Bronchial epithelial cell (primary cell): ENCODE measurements at places on chromosomes 3 and 15. TPM values are rescaled to one million over a fixed set of nuclear protein-coding genes. Genes with fewer than 3 reads are reported as not detected.
A peak's percentile ranks its signal among the peaks of the same experiment; 100 is the strongest.

DNA sequence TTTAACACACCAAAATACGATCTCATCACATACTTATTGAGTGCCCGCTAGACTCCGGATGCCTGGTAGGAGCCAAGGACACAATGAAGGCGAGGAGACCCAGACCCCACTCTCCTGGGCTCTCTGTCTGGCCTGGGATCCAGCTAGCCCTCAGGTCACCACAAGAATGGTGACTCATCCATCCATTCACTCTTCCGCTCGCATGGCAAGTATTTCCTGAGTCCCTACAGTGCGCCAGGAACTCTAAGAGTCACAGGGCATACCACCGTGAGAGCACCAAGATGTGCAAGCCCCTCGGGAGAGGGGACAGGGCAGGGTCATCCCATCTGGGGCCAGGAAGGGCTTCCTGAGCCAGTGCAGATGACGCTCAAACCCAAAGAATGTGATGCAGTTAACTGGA is 101.6 kb upstream of the PRR20G start:
- DNase-seq, result peak; percentile 22

DNA sequence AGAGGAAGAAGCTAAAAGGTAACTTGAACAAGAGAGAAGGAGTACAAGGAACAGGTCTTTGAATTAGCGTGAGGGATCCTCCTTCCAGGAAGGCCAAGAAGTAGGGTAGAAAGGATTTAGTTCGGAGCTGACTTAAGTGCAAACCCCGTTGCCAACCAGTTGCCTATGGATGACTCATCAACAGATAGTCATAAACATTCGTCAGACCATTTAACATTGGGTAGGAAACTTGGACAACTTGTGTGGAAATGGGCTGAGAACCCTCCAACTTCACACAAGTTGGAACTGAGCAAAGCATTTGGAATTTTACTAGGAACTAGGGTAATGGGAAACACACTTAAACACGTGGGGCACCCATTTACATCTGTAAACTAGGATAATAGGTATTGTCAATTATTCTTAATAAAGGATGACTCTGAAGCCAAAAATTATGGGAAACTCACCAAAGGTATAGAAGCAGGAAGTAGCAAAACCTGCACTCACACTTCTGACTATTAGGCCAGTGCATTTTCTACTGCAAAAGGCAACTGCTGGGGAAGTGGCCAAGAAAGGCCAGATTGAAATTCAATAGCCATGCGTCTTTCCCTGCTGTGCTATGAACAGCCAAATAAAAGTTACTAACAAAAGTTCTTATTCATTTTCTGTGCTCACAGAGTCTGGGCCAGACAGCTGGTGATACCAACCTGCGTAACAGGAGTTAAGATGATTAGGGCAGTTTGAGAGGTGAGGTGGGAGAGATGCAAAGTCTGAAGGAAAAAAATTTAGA is 174.5 kb upstream of the TMC3 start:
- peak; percentile 10 for DNase-seq

- no peak for DNase-seq
Observed at GRCh38 chr3:117193390-117193789, 483.8 kb downstream of the TUSC7 start.

GRCh38 chr3:60935709-60936108 is 315.5 kb downstream of the FHIT start:
- DNase-seq, result peak; percentile 94

GRCh38 chr3:113297841-113298240 is 86.5 kb downstream of the BOC start:
- DNase-seq, result no peak

DNA sequence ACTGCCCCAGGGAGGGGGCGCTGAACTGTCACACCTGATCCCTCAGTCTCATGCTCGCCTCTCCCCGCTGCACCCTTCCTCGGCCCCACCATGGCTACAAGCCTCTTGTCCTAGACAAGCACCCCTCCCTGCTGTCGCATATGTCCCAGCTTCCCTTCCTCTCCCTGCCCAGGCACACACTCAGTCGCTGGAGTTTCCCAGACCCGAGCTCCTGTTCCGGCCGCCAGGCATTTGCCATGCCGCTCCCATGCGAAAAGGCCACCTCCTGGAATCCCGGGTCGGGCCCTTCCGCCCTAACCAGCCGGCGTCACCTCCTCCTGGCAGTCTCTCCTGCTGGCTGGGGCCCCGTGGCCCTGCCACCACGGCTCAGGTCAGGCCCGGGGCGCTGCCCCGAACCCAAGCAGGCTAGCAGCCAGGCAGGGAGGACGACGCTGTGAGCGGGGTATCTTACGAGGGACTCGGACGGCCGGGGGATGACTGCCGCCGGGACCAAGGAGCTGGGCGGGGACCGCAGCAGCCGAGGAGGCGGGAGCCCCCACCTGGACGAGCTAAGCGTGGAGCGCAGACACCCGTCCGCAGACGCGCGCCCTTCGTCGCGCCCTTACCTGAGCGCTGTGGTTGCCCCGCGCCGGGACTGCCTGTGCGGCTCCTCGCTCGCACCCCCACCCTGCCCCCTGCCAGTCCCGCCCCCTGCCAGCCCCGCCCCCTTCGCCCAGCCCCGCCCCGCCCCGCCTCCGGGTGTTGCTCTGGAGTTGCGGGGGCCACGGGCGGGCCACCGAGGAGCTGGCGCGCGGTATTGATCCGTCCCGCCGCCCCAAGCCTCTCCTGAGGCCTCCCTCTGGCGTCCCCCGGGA is at the start of gene ALS2CL:
ALS2CL (minus strand) TSS at position 642 of the 854 bp plus-strand sequence. CDS start 4,239 bp downstream, outside the sequence.
- DNase-seq, result peak; percentile 51

DNA sequence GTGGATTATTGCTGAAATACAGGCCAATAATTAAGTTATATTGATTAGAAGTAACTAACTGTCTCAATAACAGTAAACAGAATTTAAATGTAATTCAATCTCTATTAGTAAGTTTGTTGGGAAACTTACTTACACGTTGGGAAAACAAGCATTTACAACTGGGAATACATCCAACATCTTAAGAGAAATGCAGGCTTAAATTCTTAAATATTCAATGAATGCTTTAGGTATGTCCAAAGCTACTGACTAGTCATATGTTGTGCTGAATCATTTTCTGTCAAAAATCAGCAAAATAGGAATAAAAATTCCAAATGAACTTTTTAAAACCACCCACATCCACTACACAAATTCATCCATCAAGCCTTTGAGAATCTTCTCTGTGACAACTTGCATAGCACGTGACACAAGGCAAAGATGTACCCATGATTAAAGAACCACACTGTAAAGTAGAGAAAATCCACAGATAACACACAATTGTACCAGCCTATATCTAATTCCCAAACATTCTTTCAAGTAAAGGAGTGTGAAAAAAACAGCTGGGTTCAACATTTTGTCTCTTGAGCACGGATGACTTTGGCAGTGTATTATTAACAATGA is 60.0 kb downstream of the NMNAT3 start:
- DNase-seq, result no peak

DNA sequence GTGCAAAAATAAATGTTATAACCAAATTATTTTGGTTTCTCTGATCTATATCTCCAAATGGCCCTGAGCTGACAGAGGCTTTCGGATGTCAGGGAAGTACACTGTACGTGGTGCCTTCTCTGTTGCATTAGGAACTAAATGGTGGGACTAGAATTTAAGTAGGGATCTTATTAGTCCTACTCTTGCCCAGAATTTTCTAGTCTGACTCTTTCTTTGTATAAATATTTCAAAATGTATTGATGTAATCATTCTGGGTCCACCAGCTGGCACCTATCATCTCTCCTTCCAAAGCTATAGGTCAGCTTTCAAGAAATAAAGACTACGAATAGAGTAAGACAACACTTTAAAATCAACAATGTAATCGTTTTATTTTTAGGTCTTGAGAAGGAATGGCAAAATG is 22.3 kb upstream of the MLF1 start:
- no peak for DNase-seq

DNA sequence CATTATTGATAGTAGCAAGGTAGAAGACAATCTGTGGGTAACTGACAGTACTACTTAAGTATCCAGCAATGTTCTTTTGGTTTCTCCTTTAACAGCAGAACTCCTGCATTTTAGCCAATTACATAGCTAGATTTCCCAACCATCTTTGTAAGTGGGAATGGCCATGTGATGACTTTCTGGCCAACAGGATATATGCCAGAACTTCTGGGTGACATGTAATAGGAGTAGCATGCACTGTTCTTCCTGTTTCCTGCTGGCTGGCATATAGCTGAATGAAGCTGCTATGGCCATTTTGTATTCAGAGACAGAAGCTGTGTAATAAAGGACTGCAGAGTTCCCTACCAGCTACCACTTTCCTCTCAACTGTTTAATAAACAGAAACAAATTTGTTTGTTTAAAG is 18.0 kb downstream of the SPICE1 start:
- no peak for DNase-seq

DNA sequence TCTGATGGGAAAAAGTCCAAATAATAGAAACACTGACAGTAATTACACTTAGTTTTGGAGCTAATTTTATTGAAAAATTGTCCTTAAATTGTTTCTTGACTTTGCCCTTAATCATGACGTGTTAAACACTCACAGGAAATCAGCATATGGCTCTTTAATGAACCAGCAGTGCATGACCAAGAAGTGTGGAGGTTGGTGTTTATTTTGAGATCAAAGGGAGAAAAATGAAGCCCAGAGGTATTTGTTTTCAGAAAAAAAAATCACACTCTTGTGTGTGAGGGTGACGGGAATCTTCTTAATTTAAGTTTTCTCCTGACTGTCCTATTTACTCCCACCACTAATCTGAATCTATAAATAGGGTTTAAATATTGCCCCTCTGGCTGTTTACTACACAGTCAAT is 28.8 kb upstream of the SYNM start:
- DNase-seq, result no peak

DNA sequence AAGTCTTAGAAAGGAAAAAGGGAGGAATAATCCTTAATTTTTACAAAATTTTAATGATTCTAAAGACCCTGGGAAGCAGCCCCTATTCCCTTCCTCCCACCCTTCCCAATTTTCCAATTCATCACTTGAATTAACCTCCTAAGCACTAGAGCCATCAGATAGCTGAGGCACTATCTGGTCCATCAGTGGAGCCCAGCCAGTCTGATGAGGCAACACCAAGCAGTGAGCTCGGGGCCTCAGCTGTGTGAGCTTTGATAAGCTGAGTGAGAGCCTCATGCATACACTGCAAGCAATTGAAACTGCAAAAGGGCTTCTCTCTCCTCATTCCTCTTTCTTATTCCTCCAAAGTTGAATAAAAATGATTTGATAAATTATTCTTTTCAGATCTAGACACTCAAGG is 31.9 kb downstream of the TUSC7 start:
- DNase-seq, result no peak

DNA sequence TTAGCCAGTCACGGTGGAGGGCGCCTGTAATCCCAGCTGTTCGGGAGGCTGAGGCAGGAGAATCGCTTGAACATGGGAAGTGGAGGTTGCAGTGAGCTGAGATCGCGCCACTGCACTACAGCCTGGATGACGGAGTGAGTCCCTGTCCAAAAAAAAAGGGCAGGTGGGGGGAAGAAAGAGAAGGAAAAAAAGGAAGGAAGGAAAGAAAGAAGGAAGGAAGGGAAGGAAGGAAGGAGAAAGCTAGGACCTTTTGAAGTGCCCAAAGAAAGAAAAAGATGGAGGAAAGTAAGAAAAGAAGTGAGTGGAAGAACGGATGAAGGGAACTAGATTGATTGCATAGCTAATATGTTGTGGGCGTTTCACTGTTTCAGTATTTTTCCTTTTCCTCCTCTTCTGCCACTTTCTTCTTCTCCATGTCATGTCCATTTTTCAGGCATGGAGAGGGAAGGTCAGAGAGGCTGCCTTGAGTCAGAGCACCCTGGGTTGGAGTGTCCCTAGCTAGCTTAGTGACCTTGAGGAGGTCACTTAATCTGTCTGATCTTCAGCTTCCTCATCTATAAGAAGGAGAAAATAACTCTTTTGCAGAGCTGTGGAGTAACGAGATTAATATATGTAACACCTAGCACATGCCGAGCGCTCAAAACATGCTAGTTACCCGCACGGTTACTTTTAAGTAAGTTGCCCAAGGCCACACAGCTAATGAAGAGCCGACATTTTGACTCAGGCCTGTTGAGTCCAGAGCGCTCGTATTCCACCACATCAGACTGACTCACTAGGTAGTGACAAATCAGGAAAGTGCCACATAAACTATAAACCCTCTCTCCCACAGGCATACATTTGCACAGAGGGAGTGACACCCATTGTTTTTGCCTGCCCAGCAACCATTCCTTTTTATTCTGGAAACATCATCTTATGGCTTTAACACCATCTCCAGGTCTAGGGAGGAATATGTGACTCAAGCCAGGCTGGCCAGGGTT is 42.2 kb downstream of the BHLHE40 start:
- peak; percentile 96 for DNase-seq

GRCh38 chr3:139653582-139653981 is 24.2 kb downstream of the NMNAT3 start:
- peak; percentile 99 for DNase-seq

- DNase-seq, result no peak
Observed at GRCh38 chr3:139868773-139869172, 66.2 kb upstream of the CLSTN2 start.

GRCh38 chr3:98199020-98199419 is 32.5 kb downstream of the OR5H15 start:
- DNase-seq, result peak; percentile 40

DNA sequence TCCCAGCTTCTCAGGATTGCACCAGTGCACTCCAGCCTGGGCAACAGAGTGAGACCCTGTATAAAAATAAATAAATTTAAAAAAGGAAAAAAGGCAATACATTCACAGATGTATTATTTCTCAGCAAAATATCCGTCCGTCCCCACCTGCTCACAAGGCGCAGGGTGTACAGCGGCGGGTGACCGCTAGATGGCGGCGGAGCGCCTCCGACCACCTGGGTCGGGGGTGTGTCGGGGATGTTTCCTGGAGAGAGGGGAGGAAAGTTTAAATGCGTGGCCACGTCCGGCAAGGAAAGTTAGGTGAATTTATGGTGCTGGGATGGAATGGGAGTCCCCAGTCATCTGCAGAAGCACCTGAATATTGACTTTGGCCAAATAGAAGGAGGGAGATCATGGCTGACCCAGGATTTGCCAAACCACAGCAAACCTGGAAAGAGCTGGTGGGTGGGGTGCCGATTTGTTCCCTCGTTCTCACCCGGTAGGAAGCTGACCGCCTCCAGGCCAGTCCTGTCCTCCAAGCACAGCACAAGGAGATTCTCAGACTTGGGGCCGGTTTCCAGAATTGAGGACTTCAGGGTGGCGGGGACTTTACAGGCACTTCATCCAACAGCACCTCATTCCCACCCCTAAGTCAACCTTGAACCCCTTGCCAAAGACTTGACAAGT is 88.3 kb downstream of the TMEM266 start:
- peak; percentile 34 for DNase-seq

GRCh38 chr3:7292362-7292761 is 431.4 kb downstream of the GRM7 start:
- no peak for DNase-seq

The CDHR4 gene
- not detected in 2 replicates for total RNA-seq

The TBC1D2B gene
- 13.7 and 15.4 TPM in 2 replicates for total RNA-seq

The ATR gene
- 17.3 and 22.4 TPM in 2 replicates for total RNA-seq

The CLDN1 gene
- total RNA-seq, result 26.6 and 73.2 TPM in 2 replicates

The DNAH12 gene
- under 0.01 and 0.13 TPM in 2 replicates for total RNA-seq

The EPHA3 gene
- total RNA-seq, result under 0.01 TPM in 2 replicates

The SERP1 gene
- total RNA-seq, result 222 and 255 TPM in 2 replicates

The SMCO1 gene
- not detected in 2 replicates for total RNA-seq

The GMNC gene
- under 0.01 and 0.26 TPM in 2 replicates for total RNA-seq
